ENCODE measurements at places on chromosomes 1 and 21.

DNA sequence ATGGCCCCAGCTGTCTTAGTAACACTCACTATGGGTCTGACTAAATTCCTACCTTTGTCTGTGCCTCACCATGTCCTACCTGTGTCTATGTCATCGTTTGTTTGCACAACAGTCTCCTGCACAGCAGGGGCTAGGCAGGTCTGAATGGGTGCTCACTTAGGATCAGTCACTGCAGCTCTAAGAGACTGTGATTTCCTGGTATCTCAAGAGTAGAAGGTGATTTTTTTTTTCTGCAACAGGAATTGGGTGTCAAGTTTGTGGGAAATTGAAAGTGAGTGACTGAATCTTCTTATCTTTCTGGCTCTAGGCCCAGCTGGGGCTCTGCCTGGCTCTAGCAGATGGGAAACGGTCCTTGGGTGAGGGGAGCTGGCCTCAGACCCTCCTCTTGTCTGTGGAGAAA, 46.4 kb upstream of the TRABD2B start:
- DNase-seq: no peak

- DNase-seq: no peak
These were observed 31.9 kb downstream of the KIF14 start for GRCh38 chr1:200588698-200589097.

- no peak for DNase-seq
These were observed 488 bp downstream of the FAM78B start for GRCh38 chr1:166166329-166166697.

DNA sequence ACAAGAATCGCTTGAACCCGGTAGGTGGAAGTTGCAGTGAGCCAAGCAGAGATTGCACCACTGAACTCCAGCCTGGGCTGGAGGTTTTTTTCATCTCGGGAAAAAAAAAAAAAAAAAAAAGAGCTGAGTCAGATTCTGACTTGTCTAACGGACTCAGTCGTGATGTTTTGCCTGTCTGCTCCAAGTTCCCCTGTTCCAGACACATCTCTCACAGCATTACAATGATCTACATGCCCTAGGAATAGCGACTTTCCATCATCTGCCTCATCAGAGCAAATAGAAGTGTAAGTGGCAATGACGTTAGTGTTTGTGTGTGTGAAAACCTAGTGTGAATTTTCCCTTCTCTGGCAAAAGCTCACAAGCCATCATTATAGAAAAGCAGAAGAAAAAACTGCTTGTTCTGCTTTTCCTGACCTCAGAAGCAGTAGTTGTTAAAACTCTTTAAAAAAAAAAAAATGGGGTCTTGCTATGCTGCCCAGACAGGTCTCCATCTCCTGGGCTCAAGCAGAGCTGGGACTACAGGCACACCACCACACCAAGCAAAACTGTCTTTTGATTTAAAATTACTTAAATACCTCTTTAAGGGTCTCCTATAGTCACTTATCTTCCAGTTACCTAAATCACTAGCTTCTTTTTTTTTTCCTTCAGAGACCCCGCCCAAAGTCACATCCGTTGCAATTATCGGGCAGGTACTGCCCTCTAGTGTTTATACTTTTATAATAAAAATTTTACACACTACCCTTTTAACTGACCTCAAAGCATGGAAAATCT, 37.3 kb downstream of the PLEKHO1 start:
- DNase-seq: no peak

DNA sequence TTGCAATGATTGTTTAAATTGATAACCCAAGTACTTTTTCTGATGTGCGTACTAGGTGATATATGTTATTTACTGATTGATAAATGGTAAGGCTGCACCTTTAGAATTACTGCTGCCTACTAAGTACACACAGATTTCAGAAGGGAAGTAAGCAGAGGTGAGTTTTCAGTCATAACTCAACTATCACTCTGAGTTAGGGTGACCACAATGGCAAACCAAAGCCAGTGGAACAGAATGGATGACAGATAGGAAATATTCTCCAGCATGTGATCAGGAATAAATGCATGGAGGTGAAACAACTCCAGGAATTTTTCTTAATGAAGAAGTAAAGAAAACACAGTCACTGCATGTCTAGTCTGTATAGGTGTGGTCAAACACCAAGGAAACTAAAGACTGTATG, 7.5 kb upstream of the KCNJ15 start:
- DNase-seq: no peak
